ENCODE measurements at places on chromosomes 7 and 10.

- DNase-seq, result no peak
Measured at GRCh38 chr7:116021237-116021636, 9.3 kb downstream of the TFEC start.

DNA sequence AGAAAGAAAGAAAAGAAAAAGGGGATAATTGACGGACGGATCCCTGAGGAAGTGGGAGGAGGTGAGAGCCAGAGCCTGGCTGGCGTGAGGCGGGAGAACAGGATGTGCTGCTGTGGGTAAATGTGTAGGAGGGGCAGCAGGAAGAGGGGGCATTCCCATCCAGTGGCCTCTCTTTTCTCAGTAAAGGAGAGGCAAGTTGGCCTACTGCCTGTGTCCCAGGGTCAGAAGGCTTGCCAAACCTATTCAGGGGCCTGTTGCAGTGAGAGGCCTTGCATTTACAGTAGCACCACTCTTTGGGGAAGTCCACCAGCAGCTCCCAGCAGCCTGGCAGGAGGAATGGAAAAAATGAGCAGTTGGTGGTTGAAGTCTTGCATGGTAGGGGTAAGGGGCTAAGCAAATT lies 26.6 kb upstream of the ASCC1 start:
- DNase-seq, result no peak

- DNase-seq, result no peak
Measured at GRCh38 chr7:141462958-141463357, 88.3 kb upstream of the AGK start.

DNA sequence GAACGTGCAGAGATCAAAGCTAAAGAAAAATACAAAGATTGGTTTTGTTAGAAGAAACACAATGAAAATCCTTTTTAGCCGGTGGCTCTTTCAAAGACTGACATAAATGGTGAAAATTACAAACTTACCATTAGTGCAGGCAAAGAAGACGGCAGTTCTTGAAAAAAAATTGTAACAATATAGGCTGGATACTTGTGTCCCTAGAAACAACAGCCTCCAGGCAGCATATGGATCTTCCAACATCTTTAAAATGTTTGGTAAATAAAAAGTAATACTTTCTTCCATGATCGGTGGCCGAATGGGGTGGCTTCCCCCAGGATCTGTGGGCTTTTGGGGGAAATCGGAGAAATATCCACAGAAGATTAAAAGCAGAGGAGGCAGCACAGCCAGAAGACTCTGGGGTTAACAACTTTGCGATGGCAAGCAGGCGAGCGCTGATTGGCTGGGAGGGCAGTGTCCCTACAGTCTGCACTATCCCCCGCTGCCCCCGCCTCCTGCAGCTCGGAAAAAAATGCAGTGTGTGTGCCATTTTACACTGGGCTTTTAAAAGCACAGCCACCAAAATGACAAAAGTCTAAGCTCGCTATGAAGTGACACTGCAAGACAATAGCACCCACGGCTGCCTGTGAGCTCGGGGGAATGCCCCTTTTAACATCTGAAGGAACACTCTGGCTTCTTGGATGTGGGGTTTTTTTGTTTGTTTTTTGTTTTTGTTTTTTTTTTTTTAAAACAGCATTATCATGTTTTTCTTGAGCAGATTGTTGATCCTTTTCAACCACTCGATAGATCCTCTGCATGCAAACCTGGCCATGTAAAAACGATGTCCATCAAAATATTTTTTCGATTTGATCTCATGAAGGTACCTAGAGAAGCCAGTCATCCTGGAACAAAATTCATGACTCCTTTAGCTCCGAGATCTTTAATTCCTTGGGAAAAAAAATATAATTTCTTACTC lies 31.7 kb upstream of the EPC1 start:
- peak; percentile 67 for DNase-seq

GRCh38 chr10:121681997-121682687 lies 83.9 kb upstream of the FGFR2 start:
- DNase-seq, result no peak

DNA sequence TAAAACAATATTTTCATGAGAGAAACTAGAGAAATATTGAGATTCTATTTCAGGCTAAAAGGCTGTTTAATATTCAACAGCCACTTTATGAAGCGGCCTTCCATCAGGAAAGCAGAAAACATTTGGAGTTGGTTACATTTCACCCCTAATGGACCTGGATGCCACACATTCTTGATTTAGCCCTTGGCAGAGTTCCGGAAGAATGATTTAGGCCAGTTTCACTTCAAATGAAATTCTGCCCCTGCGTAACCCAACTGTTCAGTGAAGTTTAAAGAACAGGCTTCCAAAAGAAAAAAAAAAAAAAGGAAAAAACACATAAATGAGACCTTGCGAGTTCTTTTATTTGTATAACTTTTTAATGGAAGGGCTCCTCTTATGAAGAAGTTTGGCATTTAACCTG lies 239.2 kb upstream of the AKR1E2 start:
- DNase-seq, result no peak

DNA sequence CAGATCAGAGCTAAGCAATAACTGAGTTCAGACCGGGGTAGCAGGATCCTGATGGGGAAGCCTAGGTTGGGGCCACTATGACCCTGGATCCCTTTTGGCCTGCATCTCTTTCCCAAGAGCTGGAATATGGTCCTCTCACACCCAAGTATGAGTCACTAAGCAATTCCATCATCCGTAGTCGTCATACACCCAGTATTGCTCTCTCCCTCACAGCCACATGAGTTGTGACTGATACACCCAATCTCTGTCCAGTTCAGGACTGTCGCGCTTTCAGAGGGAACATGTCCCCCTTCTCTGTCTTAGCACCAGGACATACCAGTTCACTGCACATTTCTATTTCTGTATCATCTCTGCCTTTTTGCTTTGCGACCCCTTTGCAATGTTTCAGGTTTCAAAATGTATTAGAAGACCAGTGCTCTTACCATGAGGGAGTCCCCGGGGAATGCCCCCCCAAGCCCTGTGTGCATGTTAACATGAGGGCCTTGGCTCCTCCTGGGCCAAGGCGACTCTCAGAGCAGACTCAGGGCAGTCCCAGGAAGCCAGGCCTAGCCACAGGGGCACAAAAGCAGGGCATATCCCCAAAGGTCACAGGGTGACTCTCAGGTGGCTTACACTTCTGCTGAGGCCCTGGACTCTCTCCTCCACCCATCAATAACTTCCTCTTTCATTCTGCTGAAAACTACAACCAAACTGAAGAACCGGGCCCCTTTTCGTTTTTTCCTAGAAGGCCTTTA lies 75.3 kb upstream of the SAMD8 start:
- DNase-seq, result no peak

DNA sequence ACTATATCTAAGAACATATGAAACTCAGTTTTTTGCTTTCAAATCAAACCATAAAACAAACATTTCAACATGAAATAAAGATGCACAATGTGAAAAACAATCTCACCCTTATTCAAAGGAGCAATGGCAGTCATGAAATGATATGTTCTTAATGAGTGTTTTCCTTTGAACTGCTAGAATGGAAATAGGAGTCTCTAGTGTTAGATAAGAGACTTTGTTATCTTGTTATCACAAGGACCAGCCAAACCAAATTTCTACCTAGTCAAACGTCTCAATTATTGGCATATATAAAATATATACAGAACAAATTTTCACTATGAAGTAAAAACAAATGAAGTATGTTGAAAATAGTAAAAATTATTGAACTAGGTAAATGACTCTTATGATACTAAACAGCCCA lies 1.2 kb downstream of the VPS41 start:
- no peak for DNase-seq

- DNase-seq, result no peak
Measured at GRCh38 chr7:28277364-28277763, 96.8 kb upstream of the JAZF1 start.

DNA sequence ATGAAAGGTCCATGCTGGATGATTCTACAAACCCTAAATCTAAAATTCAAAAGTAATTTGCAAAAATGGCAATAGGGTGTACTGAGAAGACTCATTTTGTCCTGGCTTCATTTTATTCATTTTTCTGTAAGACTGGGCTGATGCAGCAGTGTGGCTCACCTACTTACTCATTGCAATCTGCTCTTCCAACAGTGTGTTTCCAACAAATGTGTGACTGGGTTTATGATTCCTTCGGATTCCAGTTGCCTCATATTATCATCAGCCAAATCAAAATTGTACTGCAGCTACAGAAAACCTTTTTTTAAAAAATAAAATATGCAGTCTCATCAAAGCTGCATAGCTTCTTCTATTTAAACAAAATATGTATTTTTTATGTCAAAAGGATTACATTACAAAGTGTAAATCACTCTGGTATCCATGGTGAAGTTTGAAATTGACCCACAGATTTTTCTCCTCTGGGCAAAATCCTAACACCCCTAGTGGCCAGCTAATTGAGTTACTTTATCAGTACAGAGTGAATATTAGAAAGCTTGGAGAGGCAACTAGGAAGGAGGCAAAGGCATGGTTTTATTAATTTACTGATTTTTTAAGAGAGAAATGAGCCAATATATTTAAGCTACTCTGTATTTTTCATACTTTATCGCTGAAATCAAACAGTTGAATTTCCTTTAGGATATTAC lies 390.3 kb downstream of the MAGI2 start:
- DNase-seq, result no peak
